ENCODE measurements at places on chromosomes 7 and 10.

GRCh38 chr7:37349979-37350590 is 98.6 kb downstream of the ELMO1 start:
- no peak for DNase-seq

GRCh38 chr10:14086596-14086995 is 244.1 kb downstream of the FRMD4A start:
- no peak for DNase-seq

GRCh38 chr7:20700453-20701227 is 85.2 kb downstream of the ABCB5 start:
- DNase-seq = no peak

DNA sequence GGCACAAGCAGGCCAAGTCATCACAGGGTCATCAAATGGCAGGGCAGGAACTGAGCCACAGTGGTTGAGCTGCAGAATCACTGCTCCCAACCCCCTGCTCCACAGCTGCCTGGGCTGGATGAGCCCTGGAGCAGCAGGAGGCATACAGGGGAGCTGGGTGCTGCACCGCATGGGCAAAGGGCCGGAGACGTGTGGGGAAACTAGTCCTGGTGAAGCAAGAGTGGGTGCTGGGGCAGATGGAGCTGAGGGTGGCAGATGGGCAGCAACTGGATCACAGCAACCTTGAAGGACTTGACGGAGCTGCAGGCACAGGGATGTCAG is 16.0 kb upstream of the VOPP1 start:
- DNase-seq = no peak

DNA sequence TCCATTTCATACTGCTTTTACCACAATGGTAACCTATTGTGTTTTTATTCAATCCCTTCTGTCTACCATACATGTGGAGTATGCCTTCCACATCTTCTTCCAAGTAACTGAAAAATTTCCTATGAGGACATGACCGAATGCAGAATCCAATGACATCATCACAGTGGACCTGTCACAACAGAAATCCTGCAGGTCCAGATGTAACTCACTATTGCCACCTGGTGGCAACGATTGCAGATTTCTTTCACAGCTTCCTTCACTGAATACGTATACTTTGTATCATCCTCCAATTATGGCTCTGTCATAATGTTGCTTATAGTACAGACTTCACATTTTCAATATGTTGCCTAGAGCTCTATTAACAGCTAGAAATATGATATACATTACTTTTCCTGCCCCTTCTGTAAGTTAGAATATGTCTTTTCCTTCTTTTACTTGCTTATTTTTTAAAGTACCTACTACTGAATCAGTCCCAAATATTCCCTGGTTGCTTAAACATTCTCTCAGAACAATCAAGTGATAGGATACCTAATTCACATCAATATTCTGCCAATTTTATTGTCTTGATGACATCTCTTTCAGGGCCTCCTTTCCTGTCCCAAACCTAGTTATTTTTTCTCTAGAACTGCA is 45.4 kb downstream of the SLC13A1 start:
- DNase-seq = peak; percentile 63
